ENCODE measurements at places on chromosomes 16 and 17.

DNA sequence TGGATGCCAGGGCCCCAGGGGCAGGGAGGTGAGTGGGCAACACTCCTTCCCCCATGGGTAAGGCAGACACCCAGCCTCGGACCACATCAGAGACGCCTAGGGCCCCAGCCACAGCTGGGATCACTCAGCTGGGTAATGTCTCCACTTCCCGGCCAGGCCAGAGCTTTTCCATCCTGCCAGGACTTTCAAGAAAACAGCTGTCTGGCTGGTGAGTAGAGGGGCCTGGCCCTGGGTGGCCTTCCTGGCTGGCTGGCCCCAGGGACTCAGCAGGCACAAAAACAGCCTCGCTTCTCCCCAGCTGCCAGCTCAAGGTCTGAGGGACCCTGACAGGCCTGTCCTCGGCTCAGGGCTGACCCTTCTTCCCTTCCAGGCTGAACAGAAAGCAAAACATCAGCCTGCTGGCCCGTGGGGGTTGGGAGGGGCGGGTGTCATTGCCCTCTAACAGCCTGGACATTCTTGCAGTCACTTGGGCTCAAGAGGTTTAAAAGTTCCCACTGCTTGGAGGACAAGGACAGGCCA is 45.3 kb upstream of the JPH3 start:
- no peak for DNase-seq

GRCh38 chr16:88886845-88887521 is 20.5 kb upstream of the PABPN1L start:
- no peak for DNase-seq

DNA sequence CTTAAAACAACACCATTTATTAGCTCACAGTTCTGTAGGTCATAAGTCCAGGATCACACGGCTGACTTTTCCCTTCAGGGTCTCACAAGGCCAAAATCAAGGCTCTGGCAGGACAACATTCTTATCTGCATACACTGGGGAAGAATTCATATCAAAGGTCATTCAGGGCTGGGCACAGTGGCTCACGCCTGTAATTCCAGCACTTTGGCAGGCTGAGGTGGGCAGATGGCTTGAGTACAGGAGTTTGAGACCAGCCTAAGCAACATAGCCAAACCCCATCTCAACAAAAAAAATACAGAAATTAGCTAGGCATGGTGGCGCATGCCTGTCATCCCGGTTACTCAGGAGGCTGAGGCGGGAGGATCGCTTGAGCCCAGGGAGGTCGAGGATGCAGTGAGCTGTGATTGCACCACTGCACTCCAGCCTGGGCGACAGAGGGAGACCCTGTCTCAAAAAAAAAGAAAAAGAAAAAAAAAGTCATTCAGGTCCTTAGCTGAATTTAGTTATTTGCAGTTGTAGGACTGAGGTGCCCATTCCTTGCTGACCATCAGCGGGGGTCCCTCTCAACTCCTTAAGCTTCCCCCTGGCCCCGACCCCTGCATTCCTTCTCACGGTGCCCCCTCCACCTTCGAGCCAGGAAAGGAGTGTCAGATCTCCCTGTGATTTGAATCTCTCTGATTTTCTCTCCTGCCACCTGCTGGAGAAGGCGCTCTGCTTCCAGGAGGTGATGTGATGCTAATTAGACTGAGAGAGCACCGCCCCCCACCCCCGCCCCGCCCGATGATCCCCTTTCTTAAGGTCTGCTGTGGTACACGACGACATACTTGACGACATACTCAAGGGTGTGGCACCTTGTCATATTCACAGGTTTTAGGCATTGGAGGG is 91.8 kb upstream of the CLEC18A start:
- DNase-seq = no peak

- no peak for DNase-seq
Observed at GRCh38 chr17:59802160-59802559, 90.6 kb downstream of the TUBD1 start.

DNA sequence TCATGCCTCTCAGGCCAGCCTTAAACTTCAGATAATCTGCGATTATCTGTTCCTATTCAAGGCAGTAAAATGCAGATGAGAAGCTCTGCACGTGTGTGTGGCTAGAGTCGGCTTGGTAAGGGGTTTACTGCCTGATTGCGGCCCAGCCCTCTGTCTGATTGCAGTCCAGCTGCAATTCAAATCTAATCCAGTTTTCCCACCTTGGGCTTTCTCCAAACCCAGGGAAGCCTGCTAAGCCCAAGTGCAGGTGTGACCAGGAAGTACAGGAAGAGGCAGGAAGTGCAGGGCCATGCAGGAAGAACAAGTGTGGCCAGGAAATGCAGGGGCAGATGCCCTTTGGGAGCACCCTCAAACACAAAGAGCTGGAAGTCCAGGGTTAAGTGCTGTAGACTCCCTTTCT is 314.9 kb downstream of the CEP112 start:
- DNase-seq = no peak

GRCh38 chr17:43020030-43020621 is 2.1 kb downstream of the VAT1 start:
- no peak for DNase-seq

DNA sequence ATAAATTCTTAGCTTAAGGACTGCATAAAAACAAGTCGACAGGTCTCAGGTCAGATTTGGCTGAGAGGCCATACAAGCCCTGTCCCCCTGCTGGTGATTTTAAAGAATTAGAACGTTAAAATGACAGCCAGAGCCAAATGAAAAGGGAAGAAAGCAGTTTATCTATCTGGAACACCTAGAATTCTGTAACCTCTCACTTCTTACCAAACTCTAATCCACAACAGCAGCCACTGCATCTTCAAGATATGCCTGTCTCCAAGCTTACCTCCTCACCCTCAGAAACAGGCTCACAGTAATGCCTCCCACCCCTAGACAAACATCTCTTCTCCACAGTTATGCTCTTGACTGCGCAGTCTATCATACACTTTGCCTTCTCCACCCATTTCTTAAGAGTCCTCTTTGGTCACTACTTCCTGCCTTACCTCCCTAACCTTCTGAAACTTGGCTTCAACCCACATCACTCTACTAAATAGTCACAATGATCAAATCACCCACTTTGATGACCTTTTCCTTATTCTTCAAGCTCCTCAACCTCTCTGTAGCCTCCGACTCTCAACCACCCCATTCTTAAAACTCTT is 14.2 kb downstream of the ANKFY1 start:
- DNase-seq = no peak

DNA sequence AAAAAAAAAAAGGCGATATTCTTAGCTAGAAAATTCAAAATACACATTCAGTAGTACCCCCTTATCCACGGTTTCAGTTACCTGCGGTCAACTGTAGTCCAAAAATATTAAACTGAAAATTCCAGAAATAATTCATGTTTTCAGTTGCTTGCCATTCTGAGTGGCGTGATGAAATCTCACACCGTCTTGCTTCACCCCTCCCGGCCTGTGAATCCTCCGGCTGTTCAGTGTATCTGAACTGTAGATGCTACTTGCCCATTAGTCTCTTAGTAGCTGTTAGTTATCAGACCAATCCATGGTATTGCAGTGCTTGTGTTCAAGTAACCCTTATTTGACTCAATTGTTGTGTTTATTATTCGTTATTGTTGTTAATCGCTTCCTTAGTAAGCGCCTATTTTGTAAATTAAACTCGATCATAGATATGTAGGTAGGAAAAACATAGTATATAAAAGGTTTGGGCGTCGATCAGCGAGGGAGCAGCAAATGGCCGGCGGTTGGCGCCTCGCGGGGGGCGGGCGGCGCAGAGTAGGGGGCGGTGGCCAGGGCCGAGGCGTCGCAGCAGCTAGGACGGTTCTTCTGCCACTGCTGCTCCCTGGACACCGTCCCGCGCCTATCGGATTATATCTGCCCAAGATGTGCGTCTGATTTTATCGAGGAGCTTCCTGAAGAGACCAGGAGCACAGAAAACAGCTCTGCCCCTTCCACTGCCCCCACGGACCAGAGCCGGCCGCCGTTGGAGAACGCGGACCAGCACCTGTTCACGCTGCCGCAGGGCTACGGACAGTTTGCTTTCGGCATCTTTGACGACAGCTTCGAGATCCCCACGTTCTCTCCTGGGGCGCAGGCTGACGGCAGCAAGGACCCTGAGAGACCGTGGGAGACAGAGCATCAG is 39.8 kb upstream of the AKAP1 start:
- no peak for DNase-seq

GRCh38 chr16:85457366-85457765 is 155.8 kb upstream of the GSE1 start:
- DNase-seq = no peak

- DNase-seq = no peak
Observed at GRCh38 chr17:17351901-17352781, 49.0 kb downstream of the NT5M start.

- peak; percentile 24 for DNase-seq
Observed at GRCh38 chr16:88442727-88443576, 10.1 kb upstream of the ZFPM1 start.

DNA sequence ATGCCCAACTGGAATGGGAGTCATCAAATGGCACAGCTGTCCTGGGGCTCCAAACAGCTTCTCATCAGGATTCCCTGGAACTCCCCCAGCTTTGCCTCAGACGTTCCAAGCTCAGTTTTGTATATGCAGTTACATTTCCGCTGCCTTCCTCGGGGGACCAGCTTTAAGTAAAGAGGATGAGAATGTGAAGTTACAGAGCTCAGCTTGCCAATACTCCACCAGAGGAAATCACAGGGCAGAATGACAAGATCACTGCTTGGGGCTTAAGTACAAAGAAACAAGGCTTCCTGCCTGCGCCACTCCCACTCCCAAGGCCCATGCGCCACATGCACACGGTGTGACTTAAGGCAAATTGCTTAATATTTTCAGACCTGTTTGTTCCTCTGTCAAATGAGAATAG is 272.4 kb upstream of the CDH11 start:
- no peak for DNase-seq

DNA sequence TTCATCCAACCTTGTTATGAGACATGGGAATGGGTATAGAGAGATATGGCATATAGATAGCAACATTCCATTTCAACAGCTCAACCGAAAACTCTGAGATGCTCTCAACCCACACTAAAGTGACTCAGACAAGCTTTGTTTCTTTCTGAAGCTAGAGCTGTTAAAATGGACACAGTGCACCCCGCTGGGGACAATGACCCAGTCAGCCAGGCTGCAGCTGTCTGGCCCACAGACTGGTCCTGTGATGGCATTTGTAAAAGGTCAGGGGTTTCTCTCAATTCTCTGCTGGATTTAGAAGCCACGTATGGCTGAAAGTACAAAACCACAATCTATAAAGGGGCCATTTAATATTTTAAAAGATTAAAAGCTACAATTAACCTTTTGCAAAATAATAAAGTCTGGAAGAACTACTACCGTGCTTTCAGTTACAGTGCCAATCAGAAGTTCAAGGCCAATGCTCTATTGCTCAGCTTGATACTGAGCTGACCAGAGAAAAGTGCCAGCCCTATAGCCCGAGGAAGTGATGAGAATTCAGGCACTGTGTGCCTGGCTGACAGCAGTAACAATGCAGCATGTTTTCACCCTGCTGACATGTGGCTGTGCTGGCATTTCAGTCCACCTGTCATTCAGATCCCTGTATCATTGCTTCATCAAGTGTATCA is 60.2 kb downstream of the TEX2 start:
- no peak for DNase-seq

DNA sequence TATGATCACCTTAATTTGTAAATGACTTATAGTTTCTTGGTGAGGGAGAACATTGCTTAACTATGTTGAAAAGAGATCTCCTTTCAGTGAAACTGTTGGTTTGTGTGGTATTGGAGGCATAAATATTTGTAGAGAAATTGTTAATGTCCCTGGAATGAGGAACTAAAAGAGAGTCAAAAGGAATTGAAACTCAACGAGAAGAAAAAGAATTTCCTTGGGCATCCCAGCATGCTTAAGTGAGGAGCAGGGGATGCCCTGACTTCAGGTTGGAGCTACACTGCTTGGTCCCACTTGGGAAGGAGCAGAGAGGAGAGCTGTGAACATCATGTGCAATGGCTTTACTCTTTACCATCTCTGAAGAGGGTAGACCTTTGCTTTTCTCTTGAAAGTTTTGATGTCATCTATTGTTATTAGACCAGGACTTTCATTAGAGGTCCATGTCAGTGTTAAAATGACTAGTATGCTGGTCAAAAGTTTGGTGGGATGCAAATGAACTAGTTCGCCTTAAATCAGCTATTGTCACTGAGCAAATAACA is 21.7 kb downstream of the KRT23 start:
- no peak for DNase-seq

GRCh38 chr17:49577650-49577934 is 1.9 kb downstream of the NXPH3 start:
- DNase-seq = no peak

GRCh38 chr16:1416521-1416941 is 2.0 kb upstream of the UNKL start:
- DNase-seq = no peak

- DNase-seq = no peak
Observed at GRCh38 chr17:29384901-29385300, 5.3 kb upstream of the TAOK1 start.
